ENCODE measurements at places on chromosomes 12 and 14. TPM values are rescaled to one million over a fixed set of nuclear protein-coding genes. Genes with fewer than 3 reads are reported as not detected.

The VTI1B gene
- total RNA-seq, result 71.4 TPM

The MYH7 gene
- total RNA-seq, result 0.04 TPM

The TAS2R46 gene
- 0.97 TPM for total RNA-seq

The TAS2R13 gene
- 1.0 TPM for total RNA-seq

The GEMIN2 gene
- 20.4 TPM for total RNA-seq

GRCh38 chr14:93072659-93073357 is 42.9 kb downstream of the ITPK1 start:
- DNase-seq, result no peak

- no peak for DNase-seq
Measured at GRCh38 chr14:105275267-105275946, 25.4 kb downstream of the BRF1 start.

GRCh38 chr12:56766535-56766934 is 3.4 kb downstream of the HSD17B6 start:
- DNase-seq, result no peak

- no peak for DNase-seq
Measured at GRCh38 chr14:90671382-90672234, 144.6 kb downstream of the TTC7B start.

- no peak for DNase-seq
Measured at GRCh38 chr12:64733857-64734256, 25.3 kb downstream of the GNS start.

GRCh38 chr12:123659996-123660727 is 10.8 kb upstream of the TCTN2 start:
- no peak for DNase-seq

DNA sequence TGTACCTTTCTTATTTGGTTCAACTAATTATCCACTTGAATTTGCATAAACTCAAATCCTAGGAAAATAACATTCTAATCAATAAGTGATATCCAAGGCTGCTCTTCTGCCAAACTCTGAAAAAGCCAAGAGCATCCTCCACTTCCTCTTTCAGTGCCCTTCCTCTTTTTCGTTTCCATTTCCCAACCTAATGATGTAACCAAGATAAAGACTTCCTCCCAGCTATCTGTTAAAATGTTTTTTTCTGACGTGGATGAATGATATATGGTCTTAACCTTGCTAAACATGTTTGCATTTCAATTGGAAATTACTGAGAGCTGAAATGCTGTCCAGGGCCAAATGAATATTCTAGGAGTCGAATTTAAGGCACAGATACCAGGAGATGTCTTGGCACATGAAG is 459.5 kb upstream of the PDE3A start:
- DNase-seq, result no peak
